ENCODE measurements at places on chromosomes 12 and 14. TPM values are rescaled to one million over a fixed set of nuclear protein-coding genes. Genes with fewer than 3 reads are reported as not detected.

DNA sequence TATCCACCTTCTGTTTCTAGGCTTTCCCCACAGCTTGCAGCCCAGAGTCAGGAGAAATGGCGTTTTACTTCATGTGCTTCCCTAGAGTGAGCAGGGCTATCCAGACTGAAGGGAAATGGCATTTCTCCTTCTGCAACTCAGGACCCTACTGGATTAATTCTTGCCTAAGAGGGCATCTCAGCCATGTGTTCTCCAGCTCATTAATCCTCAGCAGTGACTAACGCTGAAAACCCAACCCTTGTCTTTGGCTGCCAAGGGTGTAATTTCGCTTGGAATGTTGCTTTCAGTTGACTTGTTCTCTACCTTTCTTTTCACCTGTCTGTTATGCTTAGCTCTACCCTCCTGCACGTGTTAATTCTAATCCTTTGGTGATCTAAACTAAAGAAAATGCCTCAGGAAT is 21.0 kb upstream of the EMP1 start:
- H3K27ac ChIP-seq = no peak overlapping the region
- no peaks in the 10 kb centered on the region for H3K36me3 ChIP-seq
- H3K4me1 ChIP-seq = peaks cover 18% of the 10 kb centered on the region
- H3K4me3 ChIP-seq = no peak overlapping the region

GRCh38 chr12:108240027-108240785 is 98.9 kb downstream of the CMKLR1 start:
- H3K36me3 ChIP-seq = peaks cover 13% of the 10 kb centered on the region
- no peak overlapping the region for H3K27ac ChIP-seq
- H3K4me1 ChIP-seq = no peaks in the 10 kb centered on the region
- no peak overlapping the region for H3K4me3 ChIP-seq
- peak; percentile 87 for DNase-seq

DNA sequence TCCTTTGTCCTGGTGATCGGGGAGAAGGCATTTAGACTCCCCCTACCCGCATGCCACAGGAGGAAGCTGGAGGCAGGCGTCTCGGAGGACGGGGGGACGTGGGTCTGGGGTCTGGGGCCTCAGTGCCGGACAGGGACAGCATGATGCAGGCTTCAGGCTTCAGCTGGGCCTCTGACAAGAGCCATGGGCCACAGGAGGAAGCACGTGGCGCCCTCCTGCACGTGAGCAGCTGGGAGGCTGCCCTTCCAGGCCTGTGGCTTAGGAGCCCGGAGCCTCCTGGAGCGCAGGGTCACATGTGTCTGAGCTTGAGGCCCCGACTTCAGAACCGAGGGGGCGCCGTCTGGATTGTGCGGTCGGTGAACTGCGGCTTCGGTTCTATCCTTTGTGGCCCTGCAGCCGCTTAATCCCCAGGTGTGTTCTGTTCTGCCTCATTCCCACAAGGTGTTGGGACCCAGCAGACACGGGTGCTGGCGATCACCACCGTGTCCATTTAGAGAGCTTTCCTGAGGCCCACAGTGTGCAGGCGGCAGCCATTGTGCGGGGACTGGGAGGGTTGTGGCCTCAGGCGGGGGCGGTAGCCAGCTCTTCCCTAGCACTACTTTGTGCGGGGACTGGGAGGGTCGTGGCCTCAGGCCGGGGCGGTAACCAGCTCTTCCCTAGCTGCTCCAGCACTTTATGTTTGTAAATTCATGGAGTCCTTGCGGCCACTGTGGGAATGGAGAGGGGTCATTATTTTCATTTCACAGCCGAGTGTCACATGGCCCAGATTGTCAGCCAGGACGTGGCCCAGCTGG is 150.2 kb downstream of the ADGRD1 start:
- H3K27ac ChIP-seq = no peak overlapping the region
- H3K4me3 ChIP-seq = no peak overlapping the region
- no peaks in the 10 kb centered on the region for H3K27me3 ChIP-seq
- peak; percentile 40 for DNase-seq

DNA sequence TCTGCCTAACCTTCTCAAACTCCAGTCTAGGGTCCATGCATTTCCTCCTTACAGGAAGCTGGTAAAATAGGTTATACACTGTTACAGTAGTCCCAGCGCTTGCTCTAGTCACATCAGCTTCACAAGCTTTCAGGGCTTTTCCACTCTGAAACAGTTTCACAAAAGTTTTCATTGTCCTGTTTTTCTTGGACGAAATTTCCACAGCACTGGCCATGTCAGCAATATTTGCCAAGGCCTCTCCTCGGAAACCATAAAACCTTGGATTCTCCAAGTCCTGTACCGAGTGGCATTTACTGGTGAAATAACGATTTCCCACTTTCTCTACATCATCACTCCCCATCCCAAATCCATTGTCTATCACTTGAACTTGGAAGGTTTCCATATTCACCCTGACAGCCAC is 2.1 kb downstream of the MLH3 start:
- H3K4me1 ChIP-seq = 0 out of 2 replicates have a peak, but pooled peaks cover 2% of the 10 kb centered on the region
- H3K4me3 ChIP-seq = no peak overlapping the region
- H3K27ac ChIP-seq = no peak overlapping the region
- H3K27me3 ChIP-seq = no peaks in the 10 kb centered on the region
- DNase-seq = no peak
- H3K36me3 ChIP-seq = peaks cover 16% of the 10 kb centered on the region

DNA sequence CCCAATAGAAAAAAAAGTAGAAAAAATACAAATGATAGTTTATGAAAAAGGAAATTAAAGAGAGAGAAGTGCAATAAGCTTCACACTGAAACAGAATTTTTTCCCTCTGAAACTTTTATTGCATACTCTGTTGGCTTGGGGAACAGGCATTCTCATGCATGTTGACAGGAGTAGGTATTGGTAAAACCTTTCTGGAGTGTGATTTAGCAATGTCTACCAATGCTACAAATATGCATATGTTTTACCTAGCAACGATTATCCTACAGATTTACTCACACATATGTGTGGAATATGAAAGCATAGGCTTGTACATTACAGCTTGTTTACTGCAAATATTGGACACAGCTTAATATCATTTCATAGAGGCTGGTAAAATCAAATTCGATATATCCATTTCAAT is 125.7 kb upstream of the MYF6 start:
- no peak overlapping the region for H3K4me3 ChIP-seq
- no peaks in the 10 kb centered on the region for H3K36me3 ChIP-seq
- H3K27ac ChIP-seq = no peak overlapping the region
- no peaks in the 10 kb centered on the region for H3K27me3 ChIP-seq
- H3K4me1 ChIP-seq = no peaks in the 10 kb centered on the region
- no peak for DNase-seq

GRCh38 chr14:26525085-26525484 is 72.7 kb downstream of the NOVA1 start:
- no peaks in the 10 kb centered on the region for H3K27me3 ChIP-seq
- no peak overlapping the region for H3K27ac ChIP-seq
- H3K4me1 ChIP-seq = no peaks in the 10 kb centered on the region
- DNase-seq = no peak
- H3K4me3 ChIP-seq = no peak overlapping the region
- no peaks in the 10 kb centered on the region for H3K36me3 ChIP-seq

GRCh38 chr12:70936203-70936813 is 15.8 kb upstream of the PTPRR start:
- no peak for DNase-seq
- H3K27me3 ChIP-seq = no peaks in the 10 kb centered on the region
- no peaks in the 10 kb centered on the region for H3K4me1 ChIP-seq
- no peak overlapping the region for H3K4me3 ChIP-seq
- no peak overlapping the region for H3K27ac ChIP-seq

Gene KRT77
- not detected for total RNA-seq

Gene NFE2
- 1.5 TPM for total RNA-seq

Gene STAC3
- 2.0 TPM for total RNA-seq

Gene FAIM2
- total RNA-seq = 0.42 TPM

Gene CLEC1B
- total RNA-seq = not detected
